ENCODE measurements at places on chromosomes 16 and 17. TPM values are rescaled to one million over a fixed set of nuclear protein-coding genes. Genes with fewer than 3 reads are reported as not detected.

The TEX14 gene
- total RNA-seq: 0.30 TPM

DNA sequence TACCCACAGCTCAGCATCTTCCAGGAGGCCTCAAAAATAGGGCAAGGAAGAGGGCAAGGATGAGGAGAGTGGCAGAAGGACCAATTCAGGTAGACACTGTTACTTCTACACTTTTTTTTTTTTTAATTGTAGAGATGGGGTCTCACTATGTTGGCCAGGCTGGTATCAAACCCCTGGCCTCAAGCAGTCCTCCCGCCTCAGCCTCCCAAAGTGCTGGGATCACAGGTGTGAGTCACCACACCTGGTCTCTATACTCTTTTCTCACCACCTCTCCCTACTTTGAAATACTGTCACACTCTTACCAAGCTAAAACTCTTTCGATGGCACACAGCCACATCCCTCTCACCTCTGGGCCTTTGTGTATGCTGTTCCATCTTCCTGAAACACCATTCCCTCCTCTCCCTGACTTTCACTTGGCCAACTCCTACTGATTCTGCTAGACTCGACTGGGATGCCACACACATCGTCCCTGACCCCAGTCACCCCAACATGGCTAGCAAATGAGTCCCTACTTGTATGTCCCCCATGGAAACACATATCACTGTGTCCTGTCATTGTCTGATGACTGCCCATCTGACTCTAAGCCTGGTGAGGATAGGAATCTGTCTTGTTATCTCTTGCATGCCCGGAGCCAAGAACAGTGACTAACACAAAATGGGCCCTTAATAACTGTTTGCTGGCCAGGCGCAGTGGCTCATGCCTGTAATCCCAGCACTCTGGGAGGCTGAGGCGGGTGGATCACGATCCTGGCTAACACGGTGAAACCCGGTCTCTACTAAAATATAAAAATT is 7.2 kb upstream of the SLC43A2 start:
- H3K27ac ChIP-seq: no peak overlapping the region
- H3K27me3 ChIP-seq: no peaks in the 10 kb centered on the region
- H3K4me1 ChIP-seq: no peaks in the 10 kb centered on the region
- ATAC-seq: no peak
- no peaks in the 10 kb centered on the region for H3K36me3 ChIP-seq

- no peaks in the 10 kb centered on the region for H3K36me3 ChIP-seq
- no peak for ATAC-seq
- peak overlapping the region; percentile 85 for H3K4me3 ChIP-seq
- H3K27me3 ChIP-seq: peaks cover 3% of the 10 kb centered on the region
- H3K27ac ChIP-seq: no peak overlapping the region
These were observed 412 bp downstream of the FKBP10 start for GRCh38 chr17:41813152-41813680.

GRCh38 chr17:34850964-34851363 is 110.3 kb downstream of the CCT6B start:
- H3K4me3 ChIP-seq: no peak overlapping the region
- no peak overlapping the region for H3K27ac ChIP-seq
- peaks cover 9% of the 10 kb centered on the region for H3K27me3 ChIP-seq

GRCh38 chr17:64635647-64636305 is 26.3 kb downstream of the SMURF2 start:
- peak; percentile 85 for ATAC-seq
- peak overlapping the region; percentile 60 for H3K4me3 ChIP-seq
- H3K36me3 ChIP-seq: peaks cover 11% of the 10 kb centered on the region

- no peak overlapping the region for H3K4me3 ChIP-seq
- peaks cover 92% of the 10 kb centered on the region for H3K36me3 ChIP-seq
- H3K27me3 ChIP-seq: no peaks in the 10 kb centered on the region
- ATAC-seq: no peak
- peak overlapping the region; percentile 44 for H3K27ac ChIP-seq
These were observed 9.3 kb downstream of the PDF start for GRCh38 chr16:69321080-69321479.

- H3K36me3 ChIP-seq: peaks cover 79% of the 10 kb centered on the region
- peak overlapping the region; percentile 71 for H3K4me3 ChIP-seq
- ATAC-seq: peak; percentile 90
- H3K27me3 ChIP-seq: no peaks in the 10 kb centered on the region
- peaks cover 14% of the 10 kb centered on the region for H3K4me1 ChIP-seq
These were observed 26.1 kb downstream of the SPG7 start for GRCh38 chr16:89534252-89534756.

DNA sequence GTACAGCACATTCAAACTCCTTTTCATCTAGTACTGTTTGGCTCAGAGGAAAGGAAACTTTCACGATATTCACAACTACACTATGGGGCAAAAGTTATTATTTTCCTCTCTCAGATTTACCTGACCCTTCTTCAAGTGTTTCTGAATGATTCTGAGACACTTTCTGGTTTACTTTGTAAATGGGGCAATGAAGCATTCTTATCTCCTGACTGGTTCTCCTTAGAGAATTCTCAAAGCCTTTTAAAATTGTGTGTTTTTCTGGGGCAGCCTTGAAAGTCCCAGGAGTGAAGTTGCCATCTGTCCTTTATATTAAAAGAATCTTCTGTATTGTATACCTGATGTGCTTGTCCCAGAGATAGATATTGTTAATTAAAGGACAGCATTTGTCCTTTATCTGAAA is 264.9 kb downstream of the FTO start:
- no peaks in the 10 kb centered on the region for H3K27me3 ChIP-seq
- no peaks in the 10 kb centered on the region for H3K36me3 ChIP-seq
- no peak overlapping the region for H3K27ac ChIP-seq
- H3K4me1 ChIP-seq: no peaks in the 10 kb centered on the region
